Keratinocyte (primary cell): ENCODE measurements at places on chromosomes 7 and 10.
A peak's percentile ranks its signal among the peaks of the same experiment; 100 is the strongest.

- no peak overlapping the region for H3K4me3 ChIP-seq
- no peak for DNase-seq
- H3K36me3 ChIP-seq: no peaks in the 10 kb centered on the region
Measured at GRCh38 chr7:1603346-1604225, 33.8 kb upstream of the PSMG3 start.

- peaks cover 6% of the 10 kb centered on the region for H3K27me3 ChIP-seq
- peak overlapping the region; percentile 85 for H3K4me3 ChIP-seq
- peaks cover 21% of the 10 kb centered on the region for H3K4me1 ChIP-seq
- no peaks in the 10 kb centered on the region for H3K36me3 ChIP-seq
- DNase-seq: no peak
Measured at GRCh38 chr10:6204063-6204340, 1.3 kb downstream of the PFKFB3 start.

DNA sequence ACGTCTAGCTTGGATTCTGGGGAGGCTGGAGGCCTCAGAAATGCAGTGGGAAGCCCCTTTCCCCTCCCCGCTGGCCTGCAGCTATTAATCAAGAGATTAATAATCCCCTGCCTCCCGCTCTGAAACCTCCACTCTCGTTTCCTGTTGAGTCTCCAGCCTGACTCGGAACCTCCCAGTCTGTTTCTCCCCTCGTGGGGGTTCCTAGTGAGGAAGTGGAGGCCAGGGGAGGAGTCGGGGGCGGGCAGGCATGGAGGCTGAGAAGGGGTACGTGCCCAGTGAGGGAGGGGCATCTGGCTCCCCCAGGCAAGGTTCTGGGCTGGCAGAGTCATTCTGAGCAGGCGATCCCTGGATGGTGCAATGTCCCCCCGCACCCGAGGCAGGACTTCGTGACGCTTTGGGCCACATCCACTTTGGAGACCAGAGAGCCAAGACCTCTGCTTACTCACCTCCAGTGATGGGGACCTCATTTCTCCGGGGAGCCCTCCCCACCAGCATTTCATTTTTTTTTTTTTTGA lies 73.6 kb downstream of the COL26A1 start:
- no peak overlapping the region for H3K4me3 ChIP-seq
- no peak for DNase-seq
- H3K27me3 ChIP-seq: peaks cover 14% of the 10 kb centered on the region
- no peak overlapping the region for H3K27ac ChIP-seq

- no peak for DNase-seq
- no peaks in the 10 kb centered on the region for H3K27me3 ChIP-seq
- H3K4me3 ChIP-seq: peak overlapping the region; percentile 91
- peak overlapping the region; percentile 62 for H3K27ac ChIP-seq
Measured at GRCh38 chr10:96832721-96833219, 672 bp downstream of the LCOR start.

GRCh38 chr10:5293691-5294550 lies 70.8 kb upstream of the UCN3 start:
- peak; percentile 21 for DNase-seq
- H3K36me3 ChIP-seq: no peaks in the 10 kb centered on the region
- no peak overlapping the region for H3K4me3 ChIP-seq
- H3K4me1 ChIP-seq: peaks cover 23% of the 10 kb centered on the region

GRCh38 chr7:152522571-152523067 lies 86.8 kb upstream of the KMT2C start:
- no peaks in the 10 kb centered on the region for H3K27me3 ChIP-seq
- no peak for DNase-seq
- no peaks in the 10 kb centered on the region for H3K4me1 ChIP-seq
- H3K27ac ChIP-seq: no peak overlapping the region
- H3K36me3 ChIP-seq: no peaks in the 10 kb centered on the region
- H3K4me3 ChIP-seq: no peak overlapping the region

DNA sequence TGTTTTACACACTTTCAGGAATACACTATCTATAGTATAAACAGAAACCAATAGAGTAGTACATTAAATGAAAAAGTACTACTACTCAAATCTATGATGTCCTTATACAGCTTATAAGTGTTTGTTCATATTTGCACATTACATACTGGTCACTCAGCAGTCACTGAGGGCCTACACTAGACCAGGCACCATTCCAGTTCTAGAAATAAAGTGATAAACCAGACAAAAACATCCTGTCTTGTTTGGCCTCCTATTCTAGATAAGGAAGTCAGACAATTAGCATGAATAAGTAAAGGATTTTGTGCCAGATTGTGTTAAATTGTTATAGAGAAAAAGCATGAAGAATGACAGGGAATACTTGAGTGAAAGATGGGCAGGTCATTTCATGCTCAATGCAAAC lies 219.0 kb downstream of the CRPPA start:
- no peaks in the 10 kb centered on the region for H3K36me3 ChIP-seq
- DNase-seq: no peak
- H3K4me3 ChIP-seq: no peak overlapping the region
- H3K27ac ChIP-seq: no peak overlapping the region

- H3K36me3 ChIP-seq: no peaks in the 10 kb centered on the region
- H3K4me1 ChIP-seq: peaks cover 30% of the 10 kb centered on the region
- no peak for DNase-seq
- no peak overlapping the region for H3K27ac ChIP-seq
Measured at GRCh38 chr7:135718794-135719437, 9.1 kb downstream of the SLC13A4 start.

DNA sequence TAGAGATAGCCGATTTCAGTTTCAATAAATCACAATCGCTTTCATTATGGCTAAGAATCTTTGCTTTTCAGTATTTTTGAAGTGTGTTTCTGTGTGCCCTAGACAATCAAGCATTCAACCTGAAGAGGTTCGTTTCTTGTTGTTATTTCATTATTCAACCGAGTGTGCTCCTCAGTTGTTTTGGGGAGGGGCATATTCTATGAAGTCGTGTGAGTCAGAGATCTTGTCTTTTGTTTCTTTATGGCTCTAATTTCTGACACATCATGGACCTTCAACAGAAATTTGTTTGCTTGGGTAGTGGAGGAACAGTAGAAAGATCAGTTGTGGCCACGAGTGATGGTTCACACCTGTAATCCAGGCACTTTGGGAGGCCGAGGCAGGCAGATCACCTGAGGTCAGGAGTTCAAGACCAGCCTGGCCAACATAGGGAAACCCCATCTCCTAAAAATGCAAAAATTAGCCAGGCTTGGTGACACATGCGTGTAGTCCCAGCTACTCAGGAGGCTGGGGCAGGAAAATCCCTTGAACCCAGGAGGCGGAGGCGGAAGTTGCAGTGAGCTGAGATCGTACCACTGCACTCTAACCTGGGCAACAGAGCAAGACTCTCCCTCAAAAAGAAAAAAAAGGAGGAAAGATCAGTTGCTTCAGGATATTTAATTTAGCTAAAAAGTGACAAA lies 38.3 kb downstream of the C1QL3 start:
- no peaks in the 10 kb centered on the region for H3K27me3 ChIP-seq
- H3K36me3 ChIP-seq: no peaks in the 10 kb centered on the region
- H3K27ac ChIP-seq: no peak overlapping the region
- no peak overlapping the region for H3K4me3 ChIP-seq

- H3K4me3 ChIP-seq: no peak overlapping the region
- H3K27ac ChIP-seq: no peak overlapping the region
- no peak for DNase-seq
- no peaks in the 10 kb centered on the region for H3K4me1 ChIP-seq
- no peaks in the 10 kb centered on the region for H3K27me3 ChIP-seq
Measured at GRCh38 chr10:116024271-116024878, 248.6 kb downstream of the GFRA1 start.

GRCh38 chr7:137151041-137151689 lies 192.4 kb downstream of the PTN start:
- no peak for DNase-seq
- no peaks in the 10 kb centered on the region for H3K4me1 ChIP-seq
- H3K4me3 ChIP-seq: no peak overlapping the region
- no peaks in the 10 kb centered on the region for H3K36me3 ChIP-seq
- no peaks in the 10 kb centered on the region for H3K27me3 ChIP-seq

GRCh38 chr10:12262278-12262981 lies 66.4 kb downstream of the CDC123 start:
- H3K36me3 ChIP-seq: no peaks in the 10 kb centered on the region
- no peak overlapping the region for H3K4me3 ChIP-seq
- peaks cover 4% of the 10 kb centered on the region for H3K4me1 ChIP-seq
- H3K27ac ChIP-seq: no peak overlapping the region
